ENCODE measurements at places on chromosomes 2 and 18. TPM values are rescaled to one million over a fixed set of nuclear protein-coding genes. Genes with fewer than 3 reads are reported as not detected.

Gene KCNK3
- 1.9 TPM for total RNA-seq

Gene CPLX4
- total RNA-seq = not detected

Gene NT5DC4
- total RNA-seq = not detected

- DNase-seq = no peak
Observed at GRCh38 chr2:25056098-25056821, 14.4 kb downstream of the EFR3B start.

DNA sequence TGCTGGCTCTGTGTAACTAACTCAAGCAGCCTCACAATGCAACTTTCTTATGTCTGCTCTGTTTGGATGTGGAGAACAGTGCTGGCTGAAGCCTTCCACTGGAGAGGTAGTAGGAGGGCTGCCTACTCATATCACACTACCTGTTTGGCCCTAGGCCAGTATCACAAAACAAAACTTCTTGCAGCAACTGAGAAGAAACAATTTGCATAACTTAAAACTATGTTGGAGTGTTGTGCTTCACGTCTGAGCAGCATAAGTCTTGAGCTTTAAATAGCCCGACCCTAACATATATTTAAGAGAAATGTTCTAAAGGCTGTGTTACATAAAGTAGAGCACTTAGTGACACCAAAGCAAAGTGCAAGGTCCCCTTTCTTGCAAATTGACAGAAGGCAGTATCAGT, 204.9 kb upstream of the ACVR2A start:
- no peak for DNase-seq

- DNase-seq = no peak
Observed at GRCh38 chr18:48931680-48932461, 18.9 kb downstream of the SMAD7 start.

Gene GAL3ST2
- not detected for total RNA-seq

GRCh38 chr2:171404261-171404660, 29.5 kb downstream of the METTL8 start:
- DNase-seq = no peak

Gene ACMSD
- not detected for total RNA-seq

DNA sequence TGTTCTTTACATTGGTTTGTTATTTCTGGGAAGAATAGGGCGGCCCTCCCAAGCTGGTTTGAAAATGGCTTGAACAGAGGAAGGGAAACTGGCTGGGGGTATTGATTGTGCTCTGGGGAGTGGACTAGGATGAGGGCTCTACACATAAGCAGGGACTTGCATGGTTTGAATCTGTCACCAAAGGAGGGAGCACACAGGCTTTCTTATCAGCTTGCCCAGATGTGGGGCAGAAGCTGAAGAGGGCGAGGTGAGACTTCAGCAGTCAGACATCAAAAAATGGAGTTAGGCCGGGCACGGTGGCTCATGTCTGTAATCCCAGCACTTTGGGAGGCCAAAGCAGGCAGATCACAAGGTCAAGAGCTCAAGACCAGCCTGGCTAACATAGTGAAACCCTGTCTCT, 7.2 kb upstream of the RAB12 start:
- DNase-seq = no peak

GRCh38 chr2:26344581-26345282, 1.2 kb upstream of the SELENOI start:
- no peak for DNase-seq

Gene METTL8
- 27.1 TPM for total RNA-seq

- peak; percentile 37 for DNase-seq
Observed at GRCh38 chr2:61632276-61633169, 94.4 kb upstream of the XPO1 start.

- no peak for DNase-seq
Observed at GRCh38 chr2:134248913-134249312, 5.0 kb upstream of the MGAT5 start.

DNA sequence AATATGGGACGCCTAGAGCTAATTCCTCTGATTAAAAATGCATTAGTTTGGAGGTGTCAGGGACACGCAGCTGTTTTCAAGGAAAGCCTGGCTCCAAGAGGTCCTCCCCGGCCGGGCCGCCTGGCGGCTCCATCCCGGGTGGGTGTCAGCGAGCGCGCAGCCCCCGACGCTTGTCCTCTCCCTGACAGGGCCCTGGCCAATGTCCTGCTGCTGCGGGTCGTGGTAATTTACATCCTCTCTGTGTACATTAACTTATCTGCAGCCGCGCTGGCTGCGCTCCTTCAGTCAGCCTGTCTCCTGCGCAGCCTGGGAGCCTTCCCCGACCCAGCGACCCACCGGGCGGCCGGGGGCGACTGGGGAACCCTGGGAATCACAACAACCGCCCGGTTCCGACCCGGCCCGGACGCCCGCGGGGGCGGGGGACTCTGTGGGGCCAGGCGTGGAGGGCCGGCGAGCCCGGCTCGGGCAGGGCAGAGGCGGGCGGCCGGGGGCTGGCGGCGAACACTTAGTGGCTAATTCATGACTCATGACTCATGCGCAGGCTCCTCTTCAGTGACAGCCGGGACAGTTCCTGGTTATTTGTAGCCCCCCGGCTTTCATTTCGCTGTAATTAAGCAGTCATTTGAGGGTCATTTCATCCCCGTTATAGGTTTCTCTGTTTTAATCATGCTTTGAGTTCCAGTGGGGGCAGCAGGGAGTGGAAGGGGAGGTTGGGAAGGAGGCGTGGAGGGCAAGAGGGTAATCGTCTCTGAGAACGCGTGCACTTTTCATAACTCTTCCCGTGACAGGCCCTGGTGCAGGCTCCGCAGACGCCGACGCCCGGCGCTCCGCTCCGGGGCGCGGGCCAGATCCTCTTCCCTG, 141.9 kb upstream of the CTAGE1 start:
- peak; percentile 93 for DNase-seq

Gene FBXO41
- total RNA-seq = 1.7 TPM

Measured in mesenteric fat pad (tissue), 1 donor.